ENCODE measurements at places on chromosomes 3 and 15.

DNA sequence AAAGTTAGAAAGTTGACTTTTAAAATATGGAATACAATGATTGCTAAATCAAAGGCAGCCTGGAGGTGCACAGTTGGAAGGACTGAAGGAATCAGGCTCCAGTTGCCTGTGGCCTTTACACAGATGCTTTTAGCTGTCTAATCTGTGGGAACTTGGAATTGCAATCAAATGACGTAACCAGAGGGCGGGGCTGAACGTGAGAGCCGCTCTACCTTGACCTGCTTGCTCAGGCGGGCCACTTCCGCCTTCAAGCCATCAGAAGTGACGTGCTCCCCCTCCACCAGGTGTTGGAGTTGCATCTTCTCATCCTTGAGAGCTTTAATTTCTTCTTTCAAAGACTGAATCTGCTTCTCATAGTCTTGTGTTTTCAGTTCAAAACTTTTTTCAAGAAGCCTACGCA, 37.7 kb upstream of the GNB5 start:
- DNase-seq = no peak

DNA sequence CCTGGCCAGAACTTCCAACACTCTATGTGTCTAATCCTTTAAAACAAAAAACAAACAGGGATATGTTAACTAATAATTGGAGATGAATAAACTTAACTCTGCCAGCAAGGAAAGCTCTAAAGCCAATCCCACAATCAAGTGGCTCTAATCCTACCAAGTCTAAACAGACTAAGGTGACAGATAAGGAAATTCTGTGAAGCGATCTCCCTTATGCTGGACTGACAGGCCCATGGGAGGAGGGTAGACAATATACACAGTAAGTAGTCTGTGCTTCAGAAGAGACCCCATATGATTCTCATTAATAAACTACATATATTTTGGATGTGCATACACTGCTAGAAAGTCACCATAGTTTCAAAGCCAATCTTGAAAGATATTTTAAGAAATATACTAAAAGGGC, 10.1 kb downstream of the VPS13C start:
- DNase-seq = no peak

- no peak for DNase-seq
Measured at GRCh38 chr15:45869034-45869668, 234.3 kb downstream of the SQOR start.

GRCh38 chr15:56339594-56339993, 25.6 kb upstream of the TEX9 start:
- DNase-seq = no peak

Measured in left renal cortex interstitium (tissue), 4 donors.